ENCODE measurements at places on chromosomes 7 and 10. TPM values are rescaled to one million over a fixed set of nuclear protein-coding genes. Genes with fewer than 3 reads are reported as not detected.

DNA sequence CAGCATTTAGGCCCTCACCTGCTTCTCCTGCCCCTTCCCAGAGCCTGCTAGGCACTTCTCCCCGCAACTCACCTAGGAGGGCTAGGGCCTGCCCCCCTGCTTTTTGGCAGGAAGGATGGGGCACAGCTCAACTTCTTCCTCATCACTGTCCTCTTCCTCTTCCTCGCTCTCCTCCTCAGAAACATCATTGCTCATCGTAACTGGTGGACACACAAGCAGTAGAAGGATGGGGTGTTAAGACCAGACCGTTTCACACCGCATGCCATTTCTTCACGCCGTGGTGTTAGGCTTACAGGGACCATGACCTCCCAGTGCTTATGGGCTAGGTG is 1.6 kb downstream of the NPM3 start:
- H3K36me3 ChIP-seq: peaks cover 21% of the 10 kb centered on the region
- H3K27ac ChIP-seq: no peak overlapping the region
- H3K27me3 ChIP-seq: peaks cover 27% of the 10 kb centered on the region
- H3K4me3 ChIP-seq: no peak overlapping the region
- DNase-seq: no peak
- H3K4me1 ChIP-seq: peaks cover 33% of the 10 kb centered on the region

- H3K36me3 ChIP-seq: no peaks in the 10 kb centered on the region
- no peaks in the 10 kb centered on the region for H3K4me1 ChIP-seq
- DNase-seq: no peak
- H3K27me3 ChIP-seq: no peaks in the 10 kb centered on the region
- H3K27ac ChIP-seq: no peak overlapping the region
These were observed 206.7 kb downstream of the POU6F2 start for GRCh38 chr7:39184391-39184790.

DNA sequence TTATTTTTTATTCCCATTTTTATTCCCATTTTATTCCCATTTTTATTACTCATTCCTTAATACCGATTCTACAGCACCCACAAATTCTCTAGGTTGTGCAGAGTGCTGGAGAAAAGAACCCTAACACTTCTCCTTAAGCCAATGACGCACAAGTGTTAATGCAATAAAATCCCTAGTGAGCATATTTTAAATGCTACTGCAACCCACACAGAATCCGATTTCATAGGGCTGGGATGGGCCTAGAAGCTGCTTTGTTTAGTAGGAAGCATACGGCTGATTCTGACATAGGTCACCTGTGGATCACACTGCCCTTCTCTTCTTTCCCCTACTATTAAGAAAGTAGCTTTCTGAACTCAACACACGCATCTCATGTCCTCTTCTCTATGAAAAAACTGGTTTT is 45.1 kb upstream of the CABCOCO1 start:
- no peak for DNase-seq
- H3K4me3 ChIP-seq: no peak overlapping the region
- H3K27me3 ChIP-seq: no peaks in the 10 kb centered on the region
- H3K36me3 ChIP-seq: no peaks in the 10 kb centered on the region
- no peak overlapping the region for H3K27ac ChIP-seq
- H3K4me1 ChIP-seq: no peaks in the 10 kb centered on the region

Gene MYO1G
- 0.11 TPM for total RNA-seq

GRCh38 chr10:107894516-107894915 is 730.0 kb upstream of the SORCS1 start:
- H3K27me3 ChIP-seq: no peaks in the 10 kb centered on the region
- no peak overlapping the region for H3K4me3 ChIP-seq
- no peaks in the 10 kb centered on the region for H3K36me3 ChIP-seq
- no peak for DNase-seq
- no peak overlapping the region for H3K27ac ChIP-seq

Data from astrocyte (in vitro differentiated cells and primary cell).